ENCODE measurements at places on chromosomes 5 and 9.

DNA sequence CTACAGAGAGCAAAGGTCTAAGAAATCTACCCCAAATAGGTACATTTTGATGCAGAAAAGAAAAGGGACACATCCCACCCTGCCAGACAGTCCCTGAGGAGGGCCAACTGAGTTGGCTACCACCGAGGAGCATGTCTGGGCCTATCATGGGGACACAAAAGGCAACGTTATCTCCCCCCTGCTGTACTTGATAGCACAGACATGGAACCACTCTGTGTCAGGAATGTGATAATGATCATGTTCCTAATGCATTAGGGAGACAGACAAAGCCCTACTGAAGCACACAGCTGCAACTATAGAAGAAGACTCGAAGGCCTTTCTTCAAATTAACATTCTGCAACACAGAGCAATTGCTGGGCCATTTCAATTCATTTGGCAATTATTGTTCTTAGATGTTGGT lies 84.5 kb downstream of the ENC1 start:
- DNase-seq: no peak

- DNase-seq: no peak
Measured at GRCh38 chr5:7410936-7411511, 15.1 kb downstream of the ADCY2 start.

GRCh38 chr9:75591972-75592371 lies 298.5 kb upstream of the PCSK5 start:
- no peak for DNase-seq

GRCh38 chr5:117107859-117108258 lies 533.2 kb upstream of the SEMA6A start:
- DNase-seq: no peak

GRCh38 chr5:82905986-82906385 lies 171.2 kb downstream of the TMEM167A start:
- DNase-seq: no peak

- DNase-seq: no peak
Measured at GRCh38 chr9:128628471-128629048, 28.1 kb downstream of the DYNC2I2 start.

DNA sequence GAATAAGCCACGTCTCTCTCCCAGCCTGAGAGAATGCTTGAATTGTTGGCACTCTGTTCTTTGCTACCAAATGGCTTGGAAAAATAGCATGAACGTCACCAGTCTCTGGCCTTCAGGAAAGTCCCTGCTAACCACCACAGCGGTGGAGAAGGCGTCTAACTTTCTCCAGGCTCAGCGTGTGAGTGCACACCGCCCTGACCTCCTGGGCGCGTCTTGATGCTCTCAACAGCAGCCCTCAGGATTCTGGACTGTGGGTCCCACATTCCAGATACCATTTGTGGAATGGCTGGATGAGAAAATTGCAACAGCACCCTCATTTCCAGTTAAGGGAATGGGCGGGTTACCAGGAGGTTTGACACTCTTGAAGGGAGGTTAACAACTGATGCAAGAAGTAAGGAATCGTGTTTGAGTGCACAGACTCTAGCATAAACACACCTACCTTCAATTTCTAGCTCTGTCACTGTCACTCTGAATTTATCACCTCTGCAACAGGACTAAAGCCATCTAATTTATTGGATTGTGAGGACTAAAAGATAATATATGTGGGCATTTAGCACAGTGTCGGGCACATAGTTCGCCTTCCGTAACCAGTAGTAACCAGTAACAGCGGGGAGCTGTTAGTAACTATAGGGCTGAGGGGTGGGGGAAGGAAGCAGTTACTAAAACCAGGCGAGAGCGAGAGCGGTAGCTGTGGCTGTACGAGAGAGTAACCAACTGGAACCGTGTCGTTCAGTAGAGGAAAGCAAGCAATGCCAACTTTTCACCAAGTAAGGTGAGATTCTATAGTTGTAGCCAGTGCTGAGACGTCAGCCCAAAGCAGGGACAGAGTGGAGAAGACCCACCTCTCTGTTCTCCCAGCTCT lies 807 bp upstream of the PLGRKT start:
- peak; percentile 80 for DNase-seq

GRCh38 chr5:121967187-121967586 lies 5.4 kb downstream of the SRFBP1 start:
- no peak for DNase-seq

DNA sequence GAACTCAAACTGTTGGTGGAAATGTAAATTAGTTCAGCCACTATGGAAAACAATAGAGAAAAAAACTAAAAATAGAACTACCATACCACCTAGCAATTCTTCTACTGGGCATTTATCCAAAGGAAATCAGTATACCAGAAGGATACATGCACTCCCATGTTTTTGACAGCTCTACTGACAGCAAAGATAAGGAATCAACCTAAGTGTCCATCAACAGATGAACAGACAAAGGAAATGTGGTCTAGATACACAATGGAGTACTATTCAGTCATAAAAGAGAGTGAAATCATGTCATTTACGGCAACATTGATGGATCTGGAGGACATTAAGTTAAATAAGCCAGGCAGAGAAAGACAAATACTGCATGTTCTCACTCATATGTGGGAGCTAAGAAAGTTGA lies 21.8 kb upstream of the C9orf40 start:
- DNase-seq: no peak

DNA sequence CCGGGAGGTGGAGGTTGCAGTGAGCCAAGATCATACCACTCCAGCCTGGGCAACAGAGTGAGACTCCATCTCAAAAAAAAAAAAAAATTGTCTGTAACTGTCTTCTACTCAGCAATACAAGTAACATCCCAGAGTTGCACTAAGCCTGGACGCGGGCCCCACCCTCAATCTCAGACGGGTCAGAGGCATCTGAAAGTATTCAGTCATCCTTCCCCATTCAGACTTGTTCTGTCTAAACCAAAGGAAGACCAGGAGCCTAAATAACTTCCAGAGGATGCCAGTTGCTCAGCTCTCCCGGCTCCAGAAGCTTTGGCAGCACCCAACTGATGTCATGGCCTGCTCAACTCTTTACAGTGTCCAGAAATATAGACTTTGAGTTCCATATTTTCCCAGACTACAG lies 218.6 kb downstream of the AUH start:
- DNase-seq: no peak

GRCh38 chr9:20197976-20198685 lies 409.3 kb upstream of the SLC24A2 start:
- no peak for DNase-seq

DNA sequence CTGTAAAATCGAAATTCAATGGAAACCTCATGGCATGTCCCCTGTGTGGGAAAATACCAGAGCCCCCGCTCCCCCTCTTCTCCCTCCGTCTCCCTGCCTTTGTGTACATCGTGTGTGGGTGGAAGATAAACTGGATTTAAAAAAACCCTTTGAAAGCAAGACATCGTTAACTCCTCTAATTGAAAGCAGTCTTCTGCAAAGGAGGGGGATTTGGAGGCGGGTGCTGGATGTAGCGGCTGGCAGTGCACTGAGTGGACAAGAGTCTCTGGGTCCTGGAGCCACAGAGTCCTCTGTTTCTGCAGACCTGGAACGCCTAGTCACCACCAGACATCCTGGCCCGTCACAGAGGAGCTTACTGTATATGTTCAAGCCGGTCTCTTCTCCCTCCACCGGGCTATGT lies 169.4 kb downstream of the PAPPA start:
- DNase-seq: no peak

GRCh38 chr9:121268851-121269641 lies 1.1 kb downstream of the GSN start:
- DNase-seq: no peak

DNA sequence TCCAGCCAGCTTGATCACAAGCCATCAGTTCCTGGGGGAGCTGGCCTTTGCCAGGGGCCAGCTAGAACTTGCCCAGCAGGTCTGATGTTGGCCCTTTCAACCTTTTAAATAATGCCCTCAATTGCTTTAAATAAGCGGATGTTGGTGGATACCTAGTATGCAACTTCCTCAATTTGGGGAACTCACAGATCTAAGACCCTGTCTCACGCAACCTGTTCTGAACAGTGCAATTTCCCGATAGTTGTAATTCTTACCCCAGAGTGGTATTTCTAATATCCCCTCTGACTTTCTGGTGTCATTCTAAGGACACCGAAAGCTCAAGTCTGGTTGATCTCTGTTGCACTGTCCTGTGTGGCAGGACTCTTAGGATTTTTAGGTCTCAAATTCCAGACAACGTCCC lies 23.1 kb downstream of the GALNT12 start:
- DNase-seq: no peak

GRCh38 chr5:41186143-41186542 lies 27.2 kb downstream of the C6 start:
- DNase-seq: no peak

DNA sequence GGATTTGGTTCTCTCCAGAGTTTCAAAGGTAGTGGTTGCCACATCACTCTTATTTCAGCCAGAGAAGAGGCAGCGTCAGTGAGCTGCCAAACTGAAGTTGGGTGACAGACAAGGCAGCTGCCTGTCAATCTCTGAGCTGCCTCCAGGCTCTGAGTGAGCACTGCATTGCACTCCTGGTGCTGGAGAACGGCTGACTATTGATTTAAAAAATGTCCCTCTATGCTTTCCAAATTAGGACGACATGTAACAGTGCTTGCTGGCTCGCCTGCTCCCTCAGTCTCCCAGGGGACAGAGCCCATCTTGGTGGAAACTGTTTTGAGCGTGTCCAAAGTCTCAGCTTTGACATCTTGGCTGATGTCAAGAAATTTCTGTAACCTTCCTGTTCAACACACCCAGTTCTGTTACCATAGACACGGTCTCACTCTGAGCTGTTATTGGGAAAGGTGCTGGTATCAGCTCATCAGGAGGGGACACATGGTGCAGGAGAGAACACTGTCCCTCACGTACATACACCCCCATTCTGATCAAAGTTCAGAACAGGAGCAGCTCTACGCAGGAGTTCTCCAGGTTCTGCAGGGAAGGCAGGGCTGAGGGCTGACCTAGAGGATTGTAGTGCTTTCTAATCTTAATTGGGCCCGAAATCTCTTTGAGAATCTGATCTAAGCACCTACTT lies 15.7 kb downstream of the PCDH12 start:
- no peak for DNase-seq

DNA sequence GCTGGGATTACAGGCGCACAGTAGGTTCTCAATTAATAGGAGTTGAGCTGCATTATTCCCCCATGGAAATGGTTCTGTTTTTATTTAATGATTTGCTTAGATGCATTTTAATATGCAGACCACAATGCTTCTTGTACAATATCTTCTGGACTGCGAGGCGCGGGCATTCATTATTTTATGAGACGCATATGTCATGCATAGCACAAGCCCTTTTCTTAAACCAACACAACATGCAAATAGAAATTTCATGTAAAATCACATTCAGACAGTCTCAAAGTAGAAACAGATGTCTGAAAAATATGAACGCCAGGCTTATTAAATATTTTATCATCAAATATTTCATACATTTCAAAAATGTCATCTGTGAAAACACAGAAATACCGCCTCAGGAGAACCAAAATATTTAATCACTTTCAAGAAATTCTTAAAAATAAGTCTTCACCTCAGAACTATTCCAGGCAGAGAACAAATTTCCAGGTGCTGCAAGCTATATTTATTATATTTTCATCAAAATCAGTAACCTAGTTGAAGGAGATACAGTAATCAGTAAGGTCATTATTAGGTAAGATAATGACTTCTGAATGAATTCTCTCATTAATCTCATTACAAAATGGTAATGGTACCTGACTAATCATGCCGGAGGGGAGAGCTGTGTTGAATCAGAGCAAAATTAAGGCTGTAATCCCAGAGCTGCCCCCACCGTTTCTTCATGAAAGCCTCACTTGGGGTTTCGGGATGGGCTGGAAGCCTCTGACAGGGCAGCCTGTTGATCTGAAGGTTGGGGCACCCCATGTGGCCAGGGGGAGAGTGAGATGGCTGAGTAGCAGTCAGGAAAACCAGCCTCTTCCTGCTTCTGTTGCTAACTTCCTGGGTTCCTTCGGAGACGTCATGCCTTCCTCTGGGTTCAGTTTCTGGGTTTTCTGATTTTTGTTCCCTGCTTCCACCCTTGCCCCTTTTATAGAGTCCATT lies 133.9 kb upstream of the ZNF618 start:
- DNase-seq: no peak

DNA sequence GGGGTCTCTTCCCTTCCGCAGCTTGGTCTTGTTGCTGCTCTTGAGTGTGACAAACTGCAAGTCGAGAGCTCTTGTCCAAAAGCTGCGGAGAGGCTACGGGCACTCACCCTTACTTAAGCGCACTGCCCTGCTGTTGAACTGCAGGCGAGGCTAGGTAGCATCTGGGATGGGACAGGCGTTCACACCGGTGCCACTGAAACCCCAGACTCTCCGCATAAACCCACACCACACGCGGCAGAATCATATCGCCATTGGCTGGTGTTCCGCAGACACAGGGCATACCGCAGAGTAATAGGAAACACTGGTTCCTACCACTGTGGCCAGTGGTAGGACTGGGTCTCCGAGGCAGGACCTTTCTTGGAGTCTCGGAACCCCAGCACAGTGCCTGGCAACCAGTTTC lies 2.2 kb upstream of the NPR3 start:
- peak; percentile 8 for DNase-seq

DNA sequence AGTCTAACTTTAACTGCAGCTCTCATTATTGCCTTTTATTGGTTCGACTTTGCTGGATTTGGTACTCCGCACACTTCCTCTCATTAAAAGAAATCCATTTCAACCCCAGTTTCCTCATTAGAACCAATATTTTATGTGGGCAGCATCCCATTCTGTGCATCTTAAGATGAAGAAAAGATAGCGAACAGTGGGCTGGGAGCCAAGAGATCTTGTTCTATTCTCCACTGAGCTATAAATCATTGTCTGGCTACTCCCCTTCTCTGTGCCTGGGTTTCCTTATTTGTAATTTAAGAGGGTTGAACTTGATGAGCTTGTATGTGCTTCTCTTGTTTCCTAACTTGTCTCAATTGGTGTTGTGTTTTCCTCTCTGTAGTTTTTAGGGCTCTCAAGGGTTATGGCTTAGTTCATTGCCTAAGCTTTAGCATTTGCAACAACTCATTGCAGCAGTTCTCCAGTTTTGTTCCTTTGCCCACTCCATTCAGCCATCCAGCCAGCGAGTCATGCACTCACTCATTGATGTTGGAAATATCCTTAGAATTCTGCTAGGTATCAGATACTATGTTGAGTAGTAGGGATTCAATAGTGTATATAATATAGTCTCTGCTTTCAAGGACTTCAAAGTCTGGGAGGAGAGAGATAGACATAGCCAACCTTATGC lies 273.3 kb upstream of the TNC start:
- no peak for DNase-seq

DNA sequence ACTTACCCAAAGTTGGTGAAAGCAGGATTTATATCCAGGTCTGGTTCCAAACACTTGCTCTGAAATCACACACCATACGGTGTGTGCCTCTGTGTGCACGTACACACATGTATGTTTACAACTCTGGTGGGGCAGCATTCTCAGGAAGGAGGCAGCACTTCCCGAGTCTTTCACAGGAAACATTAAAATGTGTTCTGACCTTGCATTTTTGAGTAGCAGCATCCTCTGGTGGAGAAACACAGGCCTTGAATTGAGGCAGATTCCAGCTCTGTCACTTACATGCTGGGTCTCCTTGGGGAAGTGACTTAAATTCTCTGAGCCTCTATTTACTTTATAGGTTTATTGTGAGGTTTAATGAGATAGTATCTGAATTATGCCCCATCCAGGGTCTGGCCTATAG lies 126.4 kb downstream of the RGS3 start:
- DNase-seq: no peak

All from activated CD4-positive, alpha-beta memory T cell treated with anti-CD3 and anti-CD28 coated beads for 36 hours (primary cell).